ENCODE measurements at places on chromosomes 12 and 14. TPM values are rescaled to one million over a fixed set of nuclear protein-coding genes. Genes with fewer than 3 reads are reported as not detected.

RACGAP1 gene
- 31.8 TPM for polyA plus RNA-seq

MIA2 gene
- polyA plus RNA-seq, result 15.0 TPM

EXOC3L4 gene
- 0.98 TPM for polyA plus RNA-seq

LRTM2 gene
- polyA plus RNA-seq, result 0.27 TPM

CCDC184 gene
- polyA plus RNA-seq, result 1.8 TPM

Measured in muscle of back (tissue), 13 donors.